ENCODE measurements at places on chromosomes 7 and 10. TPM values are rescaled to one million over a fixed set of nuclear protein-coding genes. Genes with fewer than 3 reads are reported as not detected.

Gene NUTM2E
- 0.03 TPM for total RNA-seq

Gene SYCE1
- total RNA-seq, result not detected

Gene BPGM
- 22.6 TPM for total RNA-seq

Gene OR13A1
- total RNA-seq, result not detected

Gene NUTM2D
- total RNA-seq, result 0.32 TPM

- DNase-seq, result no peak
Measured at GRCh38 chr7:117010375-117011133, 57.3 kb downstream of the ST7 start.

DNA sequence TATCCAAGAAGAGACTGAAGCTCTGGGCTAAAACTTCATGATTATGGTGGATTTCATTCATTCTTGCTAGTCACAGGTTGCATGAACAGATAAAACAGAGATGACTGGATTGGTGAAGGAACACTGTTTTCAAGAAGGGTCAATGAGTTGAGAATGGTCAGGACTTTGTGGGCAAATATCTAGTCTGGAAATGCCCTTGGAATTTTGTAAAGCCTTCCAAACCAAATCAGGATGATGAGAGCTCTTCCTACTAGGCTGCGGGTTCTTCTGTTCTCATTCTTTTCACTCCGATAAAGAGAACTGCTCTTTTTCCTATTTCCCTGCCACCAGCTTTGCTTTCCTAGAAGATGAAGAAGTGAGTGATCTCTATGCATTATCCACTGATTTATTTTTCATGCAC is 171.4 kb downstream of the ARID5B start:
- DNase-seq, result no peak

- DNase-seq, result peak; percentile 51
Measured at GRCh38 chr10:52746169-52746568, 26.4 kb downstream of the MBL2 start.

DNA sequence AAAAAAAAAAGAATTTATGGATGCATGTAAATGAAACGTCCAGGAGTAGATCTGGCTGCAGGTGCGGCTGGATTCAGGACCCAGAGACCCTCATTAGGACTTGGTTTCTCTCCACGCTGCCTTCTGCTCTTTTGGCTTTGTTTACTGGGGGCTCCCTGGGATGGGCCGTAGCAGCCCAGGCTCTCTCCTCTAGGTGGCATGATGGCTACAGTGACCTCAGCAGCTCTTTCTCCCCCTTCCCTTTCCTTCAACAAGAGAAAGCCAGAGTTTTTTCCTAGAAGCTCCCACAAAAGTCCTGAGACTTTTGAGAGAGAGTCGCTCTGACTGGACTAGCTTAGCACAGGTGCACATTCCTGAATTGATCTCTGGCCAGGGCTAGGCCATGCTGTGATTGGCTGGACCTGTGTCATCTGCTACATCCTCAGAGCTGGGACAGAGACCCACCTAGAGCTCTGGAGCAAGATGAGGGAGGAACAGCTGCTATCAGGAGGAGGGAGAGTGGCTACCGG is 67.8 kb upstream of the PDCD4 start:
- DNase-seq, result peak; percentile 60

DNA sequence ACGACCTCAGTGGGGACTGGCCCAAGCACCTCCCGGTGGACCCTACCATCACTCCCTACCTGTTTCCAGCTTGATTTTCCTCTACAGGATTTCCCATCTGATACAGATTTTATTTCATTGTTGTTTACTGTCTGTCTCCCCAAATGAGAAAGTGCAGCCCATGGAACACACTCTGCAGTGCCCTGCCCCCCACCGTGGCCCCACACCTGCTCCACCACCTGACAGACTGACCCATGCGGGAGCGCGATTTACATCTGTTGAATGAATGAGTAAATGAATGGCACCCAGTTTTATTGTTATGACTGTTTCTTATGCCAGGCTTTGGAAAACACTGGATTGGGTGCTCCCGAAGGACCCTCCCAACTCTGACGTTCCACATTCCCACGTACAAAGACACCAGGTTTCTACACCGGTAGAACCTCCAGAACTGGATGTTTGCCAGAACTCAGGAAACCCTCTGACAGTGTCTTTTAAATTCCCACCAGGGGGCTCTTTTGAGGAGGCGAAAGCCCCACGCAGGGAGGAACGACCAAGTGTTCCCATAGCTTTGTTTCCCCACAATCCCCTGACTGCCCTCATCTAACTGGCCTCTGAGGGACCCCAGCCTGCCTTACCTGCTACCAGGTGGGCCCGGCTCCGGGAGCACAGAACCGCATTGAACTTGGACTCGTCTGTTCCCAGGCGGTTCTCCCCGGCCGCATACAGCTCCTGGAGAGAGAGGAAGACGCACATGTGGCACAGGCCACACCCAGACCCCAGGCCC is 29.0 kb downstream of the PLAC9 start:
- peak; percentile 41 for DNase-seq

DNA sequence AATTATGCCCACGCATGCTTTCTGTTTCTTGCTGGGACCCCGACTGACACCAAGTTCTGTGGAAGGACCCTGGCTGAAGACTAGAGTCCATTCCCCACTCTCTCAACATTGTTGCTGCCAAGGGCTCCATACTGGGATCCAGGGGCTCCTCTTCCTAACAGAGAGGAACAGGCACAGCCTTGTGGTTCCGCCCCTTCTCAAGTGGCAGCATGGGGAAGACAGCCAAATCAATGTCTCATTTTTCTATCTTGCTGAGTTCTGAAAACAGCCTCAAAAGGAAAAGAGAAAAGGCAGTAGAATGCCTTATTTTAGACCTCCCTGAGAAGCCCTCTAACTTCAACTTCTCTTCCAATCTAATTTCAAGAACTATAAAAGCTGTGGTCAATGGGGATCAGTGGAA is 23.7 kb upstream of the LAMB1 start:
- no peak for DNase-seq

DNA sequence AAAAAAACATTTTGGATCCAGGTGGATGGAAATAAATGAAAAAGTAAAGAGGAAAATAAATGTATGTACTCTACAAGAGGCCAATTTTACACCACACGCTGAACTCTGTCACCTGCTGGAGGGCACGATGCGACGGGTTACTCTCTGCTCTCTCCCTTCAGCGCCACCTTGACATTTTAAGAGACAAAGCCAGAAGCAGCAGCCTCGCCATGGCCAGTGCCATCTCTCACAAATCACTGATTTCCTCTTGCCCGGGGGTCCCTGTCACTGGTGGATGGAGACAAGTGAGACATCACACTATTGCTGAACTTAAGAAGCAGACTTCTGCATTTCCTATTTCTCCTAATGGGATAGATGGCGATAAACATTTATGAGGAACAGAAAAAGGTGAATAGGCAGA is 190.0 kb downstream of the ZMYND11 start:
- no peak for DNase-seq

DNA sequence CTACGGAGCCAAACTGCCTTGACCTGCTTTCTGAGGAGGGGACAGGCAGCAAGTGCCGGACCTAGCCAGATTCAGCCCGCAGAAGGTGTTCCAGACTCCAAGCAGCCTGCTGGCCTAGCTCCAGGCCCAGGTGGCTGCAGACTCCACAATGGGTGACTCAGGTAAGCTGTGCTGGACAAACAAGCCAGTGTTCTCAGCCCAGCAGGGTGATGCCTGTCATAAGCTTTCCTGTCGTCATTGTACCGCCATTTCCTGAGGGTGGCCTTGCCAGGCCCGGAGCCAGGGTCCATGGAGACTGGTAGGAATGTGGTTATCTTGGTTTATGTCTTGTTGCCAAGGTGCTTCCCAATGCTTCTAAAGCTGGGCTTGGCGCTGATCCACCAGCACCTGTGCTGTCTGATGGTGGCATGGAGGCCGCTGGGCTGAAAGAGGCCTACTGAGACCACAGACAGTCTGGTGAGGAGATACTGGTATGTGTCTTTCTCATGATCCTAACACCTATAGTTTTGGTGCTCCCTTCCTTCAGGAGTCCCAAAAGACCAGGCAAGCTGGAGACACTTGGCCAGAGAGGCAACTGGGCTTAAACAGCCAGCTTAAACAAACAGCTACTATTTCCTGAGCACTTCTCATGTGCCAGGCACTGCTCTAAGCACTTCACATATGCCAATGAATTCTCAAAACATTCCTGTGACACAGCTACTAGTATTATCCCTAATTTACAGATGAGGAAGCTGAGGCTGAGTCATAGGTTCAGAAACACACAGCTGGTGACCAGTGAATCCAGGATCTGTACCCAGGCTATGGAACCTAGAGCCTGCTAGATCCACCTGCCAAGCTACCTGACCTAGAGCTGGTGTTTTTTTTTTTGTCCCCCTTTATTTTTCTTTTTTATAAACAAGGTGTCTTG is 42.0 kb downstream of the ZC3HC1 start:
- peak; percentile 61 for DNase-seq

DNA sequence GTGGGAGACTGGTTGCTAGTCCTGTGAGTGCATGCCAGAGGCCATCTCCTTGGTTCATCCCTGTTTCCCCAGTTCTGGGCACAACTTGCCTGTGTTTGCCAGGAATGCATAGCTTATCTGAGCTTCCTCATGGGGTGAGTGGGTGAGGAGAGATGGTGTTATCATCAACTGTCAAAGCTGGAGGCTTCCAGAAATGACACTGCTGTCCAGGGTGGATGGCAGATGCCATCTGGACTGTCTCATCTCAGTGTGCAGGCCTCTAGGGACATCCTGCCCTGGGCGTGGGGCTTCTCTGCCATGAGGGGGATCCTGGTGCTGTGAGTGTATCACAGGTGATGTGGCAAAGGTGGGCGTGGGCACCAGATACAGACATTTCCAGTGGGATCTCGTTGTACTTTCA is 328.6 kb downstream of the DPP6 start:
- no peak for DNase-seq

GRCh38 chr10:53023411-53023810 is 250.8 kb upstream of the MBL2 start:
- DNase-seq, result no peak

- DNase-seq, result no peak
Measured at GRCh38 chr7:111834367-111834766, 272.1 kb upstream of the IMMP2L start.

All from SK-MEL-5 (cell line).